ENCODE measurements at places on chromosomes 3 and 15.
A peak's percentile ranks its signal among the peaks of the same experiment; 100 is the strongest.

DNA sequence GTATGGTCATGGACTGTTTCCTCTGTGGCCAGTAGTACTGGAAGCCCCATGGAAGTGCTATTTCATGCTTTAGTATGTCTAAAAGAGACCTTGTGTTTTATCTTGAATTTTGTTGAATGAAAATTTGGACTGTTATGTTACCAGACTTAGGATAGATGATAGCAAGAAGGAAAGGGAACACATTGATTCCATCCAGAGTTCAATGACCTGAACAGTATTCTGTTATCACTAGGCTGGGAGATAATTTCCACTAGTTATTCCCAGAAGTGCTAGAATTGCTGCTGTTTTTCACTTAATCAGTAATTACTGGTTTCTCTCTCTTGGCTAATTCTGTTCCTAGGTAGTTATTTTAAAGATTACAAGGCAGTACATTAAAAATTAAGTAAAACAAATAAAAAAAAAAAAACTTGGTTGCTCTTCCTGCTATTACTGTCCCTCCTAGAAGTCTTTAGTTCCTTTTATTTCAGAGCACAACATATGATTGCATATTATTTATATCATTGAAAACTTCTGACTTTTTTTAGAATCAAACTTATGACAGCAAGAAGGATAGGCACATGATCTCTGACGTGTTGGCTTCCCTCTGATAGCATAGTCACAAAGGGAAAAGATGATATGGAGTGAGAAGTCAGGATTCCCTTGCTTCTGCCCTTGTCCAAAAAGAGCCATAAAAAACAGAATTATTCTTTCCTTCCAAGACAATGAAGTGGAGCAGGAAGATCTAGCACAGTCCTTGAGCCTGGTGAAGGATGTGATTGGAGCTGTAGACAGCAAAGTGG, 72.2 kb downstream of the KLHL25 start:
- no peak for DNase-seq

- no peak for DNase-seq
Measured at GRCh38 chr15:62426387-62426956, 261.4 kb upstream of the C2CD4B start.

GRCh38 chr3:49422379-49423248, at the start of gene AMT:
TSS of gene AMT (minus strand) at chr3:49422473. CDS start at chr3:49422450, 23 bp downstream.
- peak; percentile 89 for DNase-seq

DNA sequence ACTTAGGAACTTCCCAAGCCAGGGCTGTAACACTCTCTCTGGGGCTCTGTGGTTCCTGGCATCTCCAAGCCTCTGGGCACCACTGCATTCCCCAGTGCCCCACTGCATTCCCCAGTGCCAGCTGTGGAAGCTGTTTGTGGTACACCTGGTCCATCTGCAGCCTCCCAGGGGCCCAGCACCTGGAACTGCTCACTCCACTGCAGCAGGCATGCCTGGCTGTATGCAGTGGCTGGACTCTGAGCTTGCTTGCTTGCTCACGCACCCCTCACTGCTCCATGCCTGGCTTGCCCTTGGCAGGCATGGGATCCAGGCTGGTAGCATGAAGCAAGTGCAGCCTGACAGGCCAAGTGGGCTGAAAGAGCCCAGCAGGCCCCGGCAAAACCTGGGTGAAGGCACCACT, 512.1 kb downstream of the SQOR start:
- DNase-seq = no peak

GRCh38 chr3:143207338-143207961, 87.9 kb downstream of the CHST2 start:
- DNase-seq = no peak

DNA sequence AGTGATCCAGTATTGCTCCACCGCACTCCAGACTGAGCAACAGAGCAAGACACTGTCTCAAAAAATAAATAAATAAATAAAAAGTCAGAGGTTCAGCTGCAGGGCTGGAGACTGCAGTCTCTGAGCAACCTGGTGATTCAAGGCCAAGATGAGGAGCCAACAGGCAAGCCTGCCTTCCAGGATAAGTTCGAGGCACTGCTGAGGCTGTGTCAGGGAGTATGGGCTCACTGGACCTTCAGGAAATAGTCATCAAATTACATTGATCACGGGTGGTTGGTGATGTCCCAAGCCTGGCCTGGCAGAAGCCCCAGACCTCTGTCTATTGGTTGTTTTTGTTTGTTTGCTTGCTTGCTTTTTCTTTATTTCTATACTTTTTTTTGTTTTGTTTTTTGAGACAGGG, 41.5 kb downstream of the IDH2 start:
- DNase-seq = no peak

- peak; percentile 29 for DNase-seq
Measured at GRCh38 chr3:55897573-55898224, 410.6 kb upstream of the WNT5A start.

DNA sequence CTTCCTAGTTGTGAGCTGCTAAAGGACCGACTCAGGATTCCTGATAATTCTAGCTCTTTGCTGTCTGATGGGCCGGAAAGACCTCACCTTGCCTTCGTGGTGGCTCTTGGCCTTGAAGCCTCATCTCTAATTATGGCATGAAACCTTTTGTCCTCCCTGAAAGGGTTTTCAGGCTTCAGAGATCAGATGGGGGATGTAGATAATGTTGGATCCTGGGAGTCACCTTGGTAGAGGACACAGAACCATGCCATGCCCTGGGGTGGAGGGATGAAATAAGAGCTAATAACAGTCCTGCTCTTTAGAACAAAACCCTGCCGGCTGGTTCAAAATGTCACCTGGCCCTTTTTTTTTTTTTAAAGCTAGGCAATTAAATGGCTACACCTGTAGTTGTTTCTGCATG, 50.8 kb upstream of the SYN2 start:
- DNase-seq = no peak

- DNase-seq = no peak
Measured at GRCh38 chr15:63522225-63522578, 17.8 kb downstream of the USP3 start.

DNA sequence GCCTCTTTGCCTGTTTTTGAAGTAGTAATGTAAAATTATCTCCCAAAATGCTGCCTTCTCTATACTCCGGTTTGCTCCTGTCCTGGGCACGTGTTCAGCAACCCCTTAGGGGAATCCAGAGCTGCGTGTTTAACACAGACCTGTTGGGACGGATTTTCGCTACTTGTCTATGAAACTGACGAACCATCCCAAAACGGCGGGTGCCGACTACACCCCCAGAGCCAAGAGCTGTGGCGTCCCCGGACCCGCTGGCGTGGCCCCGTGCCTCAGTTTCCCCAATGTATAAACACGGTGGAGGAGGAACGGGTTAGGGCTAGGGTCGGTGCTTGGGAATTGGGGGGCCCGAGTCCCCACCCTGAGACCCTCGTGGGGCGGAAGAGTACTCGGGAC, 473 bp downstream of the FHIT start:
- DNase-seq = no peak

- DNase-seq = no peak
Measured at GRCh38 chr3:100084100-100084806, 30.0 kb downstream of the FILIP1L start.

DNA sequence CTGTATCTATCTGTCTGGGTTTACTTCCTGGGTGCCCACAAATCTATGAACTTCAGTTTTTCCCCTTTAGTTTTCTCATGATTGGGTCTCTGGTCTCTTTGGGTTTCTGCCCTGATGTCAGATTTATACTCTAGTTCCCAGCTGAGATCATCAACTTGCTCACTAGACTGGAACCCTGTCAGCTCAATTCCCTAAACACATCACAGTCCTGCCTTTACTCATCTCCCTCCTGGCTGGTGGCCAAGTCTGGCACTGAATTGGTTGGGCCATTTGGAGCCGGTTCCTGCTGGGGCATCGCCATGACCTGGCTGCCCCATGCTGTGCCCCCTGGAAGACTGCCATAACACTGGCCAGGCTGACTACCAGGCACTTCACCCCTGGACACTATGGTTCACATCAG, 345.3 kb downstream of the CHST2 start:
- DNase-seq = no peak

DNA sequence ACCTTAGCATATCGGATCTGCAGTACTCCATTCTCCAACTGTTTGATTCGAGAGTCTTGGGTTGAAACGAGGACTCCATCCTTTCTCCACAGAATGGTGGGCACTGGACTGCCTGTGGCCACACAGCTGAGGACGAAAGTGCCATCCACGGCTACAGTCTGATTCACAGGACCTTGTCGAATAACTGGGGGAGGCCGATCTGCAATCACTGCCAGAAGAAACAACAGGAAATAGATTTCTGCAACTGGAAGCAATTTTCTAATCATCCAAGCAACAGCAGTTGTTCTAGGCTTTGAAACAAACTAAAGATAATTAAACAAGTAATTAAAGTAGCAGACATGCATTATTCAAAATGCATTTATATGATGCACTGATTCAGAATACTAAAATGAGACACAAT, 1097.7 kb downstream of the ROBO1 start:
- no peak for DNase-seq

DNA sequence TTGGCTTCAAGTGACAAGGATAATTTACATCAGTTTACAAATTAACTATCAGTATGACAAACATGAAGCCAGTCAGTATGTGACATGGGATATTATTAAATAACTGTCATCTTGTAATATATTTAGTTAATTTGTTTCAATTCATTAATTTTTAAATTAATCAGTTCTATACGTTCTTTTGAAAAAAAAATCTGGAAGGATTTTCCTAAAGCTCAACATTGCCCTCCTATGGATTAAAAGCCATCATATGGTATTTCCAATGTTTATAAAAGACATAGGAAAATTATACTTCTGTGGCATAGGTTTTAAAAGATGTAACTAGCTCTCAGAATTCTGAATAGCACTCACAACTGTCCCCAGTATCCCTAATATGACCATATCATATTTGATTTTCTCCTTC, 134.4 kb downstream of the PLOD2 start:
- no peak for DNase-seq

DNA sequence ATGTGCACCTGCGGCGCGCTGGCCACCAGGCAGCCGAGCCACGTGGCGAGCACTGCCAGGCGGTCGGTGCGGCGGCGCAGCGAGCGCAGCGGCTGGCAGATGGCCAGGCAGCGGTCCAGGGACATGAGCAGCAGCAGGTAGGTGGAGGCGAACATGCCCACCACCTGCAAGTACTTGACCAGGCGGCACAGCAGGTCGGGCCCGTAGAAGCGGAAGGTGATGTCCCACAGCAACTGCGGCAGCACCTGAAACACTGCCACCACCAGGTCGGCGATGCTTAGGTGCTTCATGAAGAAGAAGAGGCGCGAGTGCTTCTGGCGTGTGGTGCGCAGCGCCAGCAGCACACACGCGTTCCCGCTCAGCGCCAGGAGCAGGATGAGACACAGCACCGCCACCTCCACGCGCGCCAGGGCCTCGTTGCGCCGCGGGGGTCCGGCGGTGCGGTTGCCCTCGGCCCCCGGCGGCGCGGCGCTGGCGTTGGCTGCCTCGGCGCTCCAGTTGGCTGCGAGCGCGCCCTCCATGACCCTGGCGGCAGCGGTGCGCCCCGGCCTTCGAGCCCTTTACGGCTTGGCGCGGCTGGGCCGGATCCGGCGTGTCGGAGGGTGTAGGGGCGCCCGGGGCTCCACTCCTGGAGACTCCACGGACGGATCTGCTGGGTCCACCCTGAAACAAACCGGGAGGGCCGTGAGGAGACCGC, 1.6 kb downstream of the OXTR start:
- DNase-seq = no peak

GRCh38 chr3:50585919-50586762, 16.8 kb downstream of the HEMK1 start:
- no peak for DNase-seq

GRCh38 chr3:127488141-127488672, 102.3 kb downstream of the TPRA1 start:
- no peak for DNase-seq

DNA sequence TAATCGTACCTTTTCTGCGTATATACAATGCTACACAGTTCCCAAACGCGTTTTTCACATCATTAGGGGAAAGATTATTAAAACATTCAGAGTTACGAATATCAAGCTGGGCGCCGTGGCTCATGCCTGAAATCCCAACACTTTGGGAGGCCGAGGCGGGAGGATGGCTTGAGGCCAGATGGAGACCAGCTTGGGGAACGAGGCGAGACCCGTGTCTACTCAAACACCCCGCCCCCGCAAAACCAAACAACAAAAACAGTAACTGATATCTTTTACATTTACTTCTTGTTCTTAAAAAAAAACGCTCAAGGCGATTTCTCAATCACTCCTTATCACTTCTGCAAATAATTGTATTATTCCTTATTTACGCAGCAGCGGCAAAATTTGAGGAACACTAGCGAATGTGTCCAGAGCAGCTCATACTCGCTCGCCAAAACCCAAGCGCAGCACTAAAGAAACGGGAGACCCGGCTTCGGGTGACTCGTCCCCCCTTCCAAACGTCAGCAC, 1.2 kb downstream of the ZBTB11 start:
- peak; percentile 22 for DNase-seq

DNA sequence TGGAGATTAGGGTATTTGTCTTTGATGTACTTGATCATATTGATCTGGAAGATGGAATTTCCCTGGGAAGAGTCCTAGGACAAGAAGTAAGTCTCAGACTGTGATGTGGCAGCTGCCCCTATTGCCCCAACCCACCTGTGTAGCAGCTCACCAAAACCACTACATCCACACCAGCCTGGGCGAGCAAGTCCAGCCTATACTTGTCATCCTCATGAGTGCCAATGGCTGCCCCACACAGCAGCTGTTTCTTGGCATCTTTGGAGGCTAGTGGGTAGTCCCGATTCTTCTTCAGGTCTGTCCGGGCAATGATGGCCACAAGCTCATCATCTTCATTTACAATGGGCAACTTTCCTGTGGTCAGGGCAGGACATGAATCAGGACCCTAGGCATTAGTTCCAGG, 2.7 kb downstream of the IMPDH2 start:
- no peak for DNase-seq

DNA sequence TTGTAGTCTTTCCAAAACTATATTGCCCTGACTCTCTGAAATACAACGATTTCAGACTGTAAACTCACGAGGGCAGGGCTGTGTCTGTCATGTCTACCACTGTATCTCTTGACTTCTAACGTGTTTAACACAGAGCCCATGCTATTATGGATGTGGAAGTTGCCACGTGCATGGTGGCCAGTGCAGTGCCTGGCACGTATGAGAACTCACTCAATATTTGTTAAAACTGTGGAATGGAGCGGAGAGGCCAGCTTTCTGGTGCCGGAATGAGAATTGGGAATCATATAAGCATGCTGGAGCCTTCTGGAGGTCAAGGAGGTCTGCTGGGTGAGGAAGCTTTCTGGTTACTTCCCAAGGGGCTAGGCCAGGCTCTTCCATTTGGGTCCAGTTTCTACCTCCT, 220.6 kb upstream of the LYSMD4 start:
- DNase-seq = no peak

DNA sequence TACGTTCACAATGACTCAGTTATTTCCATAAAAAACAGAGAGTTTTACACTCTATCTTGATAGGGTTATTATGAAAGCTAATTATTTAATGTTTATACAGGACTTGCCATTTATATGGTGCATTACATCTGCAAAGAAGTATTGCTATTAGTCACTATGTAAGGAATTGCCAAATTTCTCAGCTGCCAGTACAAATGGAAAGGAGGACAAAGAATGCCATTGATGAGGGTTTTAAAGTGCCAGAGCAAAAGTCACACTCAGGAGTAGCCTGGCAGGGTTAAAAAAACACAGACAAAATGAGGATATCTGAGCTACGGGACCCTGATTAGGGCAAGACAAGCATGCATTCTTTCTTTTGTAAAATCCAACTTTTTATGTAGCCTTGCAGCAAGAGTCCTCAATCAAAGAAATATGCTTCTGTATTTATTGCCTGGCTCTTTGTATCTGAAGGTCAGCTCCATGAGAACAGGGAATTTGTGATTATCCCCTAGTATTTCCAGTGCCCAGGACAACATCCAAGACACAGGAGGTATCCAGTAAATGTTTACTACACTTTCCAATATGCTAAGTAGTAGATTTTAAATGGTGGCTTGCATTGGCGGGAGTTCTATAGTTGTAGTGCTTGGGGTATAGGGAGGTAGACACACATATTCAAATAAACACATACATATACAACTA, 1013.6 kb downstream of the ROBO1 start:
- no peak for DNase-seq
